ENCODE measurements at places on chromosomes 3 and 15.

DNA sequence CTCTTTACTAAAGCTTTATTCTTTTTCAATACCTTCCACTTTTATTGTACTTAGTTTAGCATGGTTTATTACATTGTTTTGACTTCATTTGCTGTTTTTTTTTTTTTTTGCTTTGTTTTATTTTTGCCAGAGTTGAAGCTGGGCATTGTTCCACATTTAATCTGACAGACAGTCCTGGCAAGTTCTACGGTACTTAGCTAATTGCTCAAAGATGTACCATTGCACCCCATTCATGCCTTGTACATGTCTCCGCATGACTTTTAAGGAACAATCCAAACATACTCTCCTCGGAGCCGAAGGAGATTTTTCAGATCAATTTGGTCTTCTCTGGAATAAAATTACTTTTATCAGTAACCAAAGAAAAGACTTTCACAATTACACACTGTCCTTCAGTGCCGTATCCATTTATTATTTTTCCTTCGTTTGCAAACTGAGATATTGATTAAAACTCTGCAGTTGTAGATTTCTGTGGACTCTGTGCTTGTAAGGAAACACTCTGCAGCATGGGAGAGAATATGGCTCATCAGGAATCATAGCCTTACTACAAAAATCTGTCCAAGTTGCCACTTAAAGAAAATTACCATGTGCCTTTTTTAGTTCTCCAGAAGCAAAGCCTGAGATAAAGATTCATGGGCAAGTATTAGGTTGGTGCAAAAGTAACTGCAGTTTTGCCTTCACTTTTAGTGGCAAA lies 952.0 kb downstream of the AGBL1 start:
- DNase-seq = no peak

GRCh38 chr15:53759411-53759931 lies at the start of gene WDR72:
TSS of gene WDR72 (minus strand) at chr15:53759663. CDS start at chr15:53733149, 26,514 bp downstream.
- no peak for DNase-seq

GRCh38 chr3:118445036-118445435 lies 589.6 kb downstream of the IGSF11 start:
- no peak for DNase-seq

DNA sequence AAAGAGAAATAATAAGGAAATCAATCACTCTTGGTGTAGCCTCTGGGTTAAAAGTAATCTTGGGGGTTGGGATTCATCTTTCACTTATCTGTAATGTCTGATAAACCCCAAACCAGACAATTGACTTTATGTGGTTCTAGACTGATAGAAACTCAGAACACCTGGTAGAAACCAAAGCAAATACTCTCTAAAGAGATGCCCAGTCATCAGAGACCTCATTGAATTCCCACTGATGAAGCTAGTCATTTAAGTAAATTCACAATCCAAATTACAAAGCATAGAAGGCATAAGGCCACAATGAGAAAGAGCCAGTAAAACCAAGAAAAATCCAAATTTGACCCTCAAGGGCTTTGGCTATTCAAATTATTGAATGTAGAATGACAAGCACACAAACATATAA lies 250.6 kb downstream of the MBNL1 start:
- no peak for DNase-seq

DNA sequence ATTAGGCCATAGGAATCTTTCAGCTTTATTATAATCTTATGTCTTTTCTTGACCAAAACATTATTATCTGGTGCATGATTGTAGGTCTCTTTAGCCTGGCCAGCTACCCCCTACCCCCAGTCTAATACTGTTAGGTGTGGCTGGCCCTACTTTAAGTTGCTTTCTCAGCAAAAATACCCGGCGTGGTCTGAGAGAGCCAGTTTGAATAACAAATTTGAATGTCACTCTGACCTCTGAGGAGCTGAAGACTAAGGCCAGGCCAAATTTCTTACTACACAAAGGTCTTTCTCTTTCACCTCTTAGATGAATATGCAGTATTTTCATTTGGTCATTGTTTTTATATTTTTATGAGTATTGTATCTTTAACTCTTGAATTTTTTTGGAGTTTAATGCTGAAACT lies 188.5 kb upstream of the MLF1 start:
- no peak for DNase-seq

GRCh38 chr3:184874709-184875644 lies 63.0 kb downstream of the VPS8 start:
- peak; percentile 36 for DNase-seq

GRCh38 chr3:134054881-134055280 lies 25.2 kb upstream of the SLCO2A1 start:
- no peak for DNase-seq

DNA sequence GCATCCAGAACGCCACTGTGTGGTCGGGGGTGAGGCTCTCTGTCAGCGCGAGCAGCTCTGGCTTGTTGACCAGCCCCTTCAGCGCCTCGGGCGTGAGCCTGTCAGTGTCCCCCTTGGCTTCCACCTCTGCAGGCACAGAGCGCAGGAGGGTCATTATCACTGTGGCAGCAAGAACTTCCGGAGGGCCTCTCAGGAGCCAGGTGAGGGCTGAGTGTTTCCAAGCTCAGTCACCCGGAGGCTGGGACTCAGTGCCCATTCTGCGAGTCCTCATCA lies 9.0 kb downstream of the ARPIN start:
- DNase-seq = no peak

GRCh38 chr3:123741041-123741511 lies 143.1 kb downstream of the MYLK start:
- no peak for DNase-seq

DNA sequence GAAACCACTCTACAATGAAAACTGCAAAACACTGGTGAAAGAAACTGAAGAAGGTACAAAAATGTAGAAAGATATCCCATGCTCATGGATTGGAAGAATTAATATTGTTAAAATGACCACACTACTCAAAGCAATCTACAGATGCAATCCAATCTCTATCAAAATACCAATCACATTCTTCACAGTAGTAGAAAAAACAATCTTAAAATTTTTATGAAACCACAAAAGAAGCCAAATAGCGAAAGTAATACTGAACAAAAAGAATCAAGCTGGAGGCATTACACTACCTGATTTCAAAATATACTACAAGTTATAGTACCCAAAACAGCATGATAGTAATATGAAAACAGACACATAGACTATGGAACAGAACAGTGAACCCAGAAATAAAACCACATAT lies 36.9 kb downstream of the TXNRD3 start:
- peak; percentile 61 for DNase-seq

- peak; percentile 78 for DNase-seq
Measured at GRCh38 chr3:150251187-150252062, 156.7 kb upstream of the TSC22D2 start.

GRCh38 chr3:168030577-168030976 lies 65.1 kb downstream of the GOLIM4 start:
- no peak for DNase-seq

DNA sequence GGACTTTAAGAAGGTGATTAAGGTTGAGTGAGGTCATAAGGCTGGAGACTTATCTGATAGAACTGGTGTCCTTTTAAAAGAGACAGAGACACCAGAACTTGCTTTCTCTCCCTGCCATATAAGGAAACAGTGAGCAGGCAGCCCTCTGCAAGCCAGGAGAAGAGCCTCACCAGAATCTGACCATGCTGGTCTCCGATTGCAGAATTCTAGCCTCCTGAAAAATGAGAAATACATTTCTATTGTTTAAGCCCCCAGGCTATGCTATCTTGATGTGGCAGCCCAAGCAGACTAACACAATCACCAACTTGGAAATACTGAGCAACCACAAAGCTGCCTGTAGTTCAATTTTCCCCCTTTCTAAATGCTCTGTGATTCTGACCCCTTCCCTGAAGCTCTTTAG lies 161.4 kb upstream of the RARB start:
- no peak for DNase-seq

DNA sequence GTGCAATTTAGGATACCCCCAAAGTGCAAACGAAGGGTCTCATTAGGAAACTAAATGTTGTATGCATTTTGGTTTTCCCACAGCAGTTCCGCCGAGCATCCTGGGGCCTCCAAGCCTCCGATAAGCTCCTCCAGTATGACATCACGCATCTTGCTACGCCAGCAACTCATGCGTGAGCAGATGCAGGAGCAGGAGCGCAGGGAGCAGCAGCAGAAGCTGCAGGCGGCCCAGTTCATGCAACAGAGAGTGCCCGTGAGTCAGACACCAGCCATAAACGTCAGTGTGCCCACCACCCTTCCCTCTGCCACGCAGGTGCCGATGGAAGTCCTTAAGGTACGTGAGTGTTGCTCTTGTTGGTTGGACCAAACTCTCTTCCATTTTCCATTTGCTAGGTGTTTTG lies 120.5 kb upstream of the SAMMSON start:
- DNase-seq = no peak

- no peak for DNase-seq
Measured at GRCh38 chr15:52529341-52529924, 753 bp upstream of the MYO5A start.

- no peak for DNase-seq
Measured at GRCh38 chr15:39061952-39062464, 497.4 kb upstream of the RASGRP1 start.

DNA sequence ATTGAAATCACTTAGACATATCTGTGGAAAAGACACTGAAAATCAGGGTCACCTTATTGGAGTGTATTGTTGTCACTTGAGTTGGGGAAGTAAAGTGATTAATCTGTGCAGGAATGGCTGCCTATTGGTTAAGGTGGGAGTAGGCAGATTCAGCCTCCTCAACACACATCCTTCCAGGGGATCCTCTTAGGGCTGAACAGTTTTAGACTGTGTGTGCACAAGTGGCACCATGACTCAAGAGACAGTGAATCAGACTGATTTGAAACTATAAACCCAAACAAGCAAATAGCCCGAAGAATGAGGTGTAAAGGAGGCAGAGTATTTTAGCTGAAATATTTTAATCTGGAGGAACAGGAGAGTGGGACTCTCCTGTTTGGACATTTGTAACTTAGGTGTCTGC lies 4.9 kb downstream of the ABHD17C start:
- peak; percentile 32 for DNase-seq

- DNase-seq = no peak
Measured at GRCh38 chr3:89046661-89047060, 60.8 kb upstream of the EPHA3 start.

GRCh38 chr3:183385698-183386613 lies 42.5 kb downstream of the MCF2L2 start:
- peak; percentile 79 for DNase-seq

DNA sequence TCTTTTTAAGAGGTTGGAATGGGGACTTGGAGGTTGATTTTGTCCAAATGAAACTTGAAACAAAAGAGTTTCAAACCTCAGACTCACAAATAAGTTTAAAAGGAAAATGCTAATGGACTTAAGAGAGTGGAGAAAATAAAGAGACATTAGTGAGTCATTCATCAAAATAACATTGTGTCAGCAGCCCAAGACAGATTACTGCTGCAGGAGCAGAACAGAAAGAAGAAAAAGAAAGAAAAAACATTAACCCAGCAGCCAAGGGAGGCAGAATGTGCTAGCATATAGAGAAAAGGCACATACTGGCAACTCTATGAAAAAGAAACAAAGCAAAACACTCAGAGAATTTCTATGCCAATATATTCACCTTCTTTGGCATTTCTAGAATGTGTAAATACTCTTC lies 42.6 kb downstream of the ADAMTS9 start:
- peak; percentile 31 for DNase-seq

DNA sequence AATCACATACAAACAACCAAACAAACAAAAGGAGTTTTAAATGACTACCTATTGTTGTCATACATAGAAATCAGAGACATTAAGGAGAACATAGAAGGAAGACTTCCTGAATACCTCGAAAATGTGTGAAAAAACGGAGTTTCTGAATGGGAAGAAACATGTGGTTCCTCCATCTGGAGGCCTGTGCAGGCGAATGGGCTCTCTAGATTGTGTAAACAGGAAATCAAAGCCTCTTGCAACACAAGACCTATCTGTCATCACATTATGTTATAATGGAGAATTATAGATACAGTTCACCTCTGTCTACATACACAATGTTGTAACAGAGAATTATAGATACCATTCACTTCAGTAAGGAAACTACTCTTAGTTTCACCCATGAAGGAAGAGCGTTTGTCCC lies 44.1 kb downstream of the RUBCN start:
- DNase-seq = peak; percentile 77

DNA sequence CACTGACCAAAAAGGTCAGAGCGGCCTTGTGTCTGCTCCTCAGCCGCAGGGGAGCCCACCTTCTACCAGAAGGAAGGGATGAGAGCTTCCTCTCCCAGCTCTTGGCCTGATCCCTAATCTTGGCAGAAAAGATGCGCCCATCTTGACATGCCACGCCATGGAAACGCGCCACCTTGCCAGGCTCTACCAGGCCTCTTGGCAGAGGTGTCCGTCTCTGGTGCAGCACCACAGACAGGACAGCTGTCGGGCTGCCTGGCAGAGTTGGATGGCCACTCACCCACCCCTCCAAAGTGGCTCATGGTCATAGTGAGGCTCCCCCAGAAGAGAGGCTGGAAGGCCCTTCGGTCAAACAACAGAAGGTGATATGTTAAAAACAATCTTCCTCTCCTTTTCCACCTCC lies 105.2 kb downstream of the LIPC start:
- no peak for DNase-seq

DNA sequence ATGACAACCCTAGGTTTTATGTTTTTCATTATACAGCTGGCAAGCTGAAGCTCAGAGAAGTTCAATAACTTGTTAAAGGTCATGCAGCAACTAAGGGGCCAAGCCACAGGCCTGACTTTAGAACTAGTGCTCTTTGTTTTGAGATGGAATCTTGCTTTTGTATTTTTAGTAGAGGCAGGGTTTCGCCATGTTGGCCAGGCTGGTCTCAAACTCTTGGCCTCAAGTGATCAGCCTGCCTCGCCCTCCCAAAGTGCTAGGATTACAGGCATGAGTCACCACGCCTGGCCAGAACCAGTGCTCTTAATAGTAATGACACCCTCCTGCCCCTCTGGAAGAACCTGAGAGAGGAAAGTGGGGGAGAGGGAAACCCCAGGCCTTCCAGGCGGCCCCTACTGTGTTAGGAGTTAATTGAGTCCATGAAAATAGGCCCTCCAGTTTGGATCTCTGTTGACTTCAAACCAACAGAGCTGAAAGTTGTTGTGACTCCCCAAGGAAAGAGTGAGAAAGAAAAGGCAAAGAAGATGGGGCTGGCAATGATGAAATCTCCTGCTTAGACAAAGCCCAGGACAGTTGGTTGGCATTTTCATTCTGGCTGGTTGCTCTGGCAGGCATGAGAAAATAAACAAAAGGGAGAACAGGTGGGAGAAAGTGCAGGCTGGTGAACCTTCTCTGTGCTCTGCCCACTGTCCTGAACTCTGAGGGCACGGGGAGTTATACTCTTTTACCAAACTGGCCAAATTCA lies 3.6 kb upstream of the PRRT3 start:
- DNase-seq = peak; percentile 14
